ENCODE measurements at places on chromosomes 13 and 19.

- no peak for DNase-seq
These were observed 11.0 kb upstream of the ACOD1 start for GRCh38 chr13:76937281-76937820.

DNA sequence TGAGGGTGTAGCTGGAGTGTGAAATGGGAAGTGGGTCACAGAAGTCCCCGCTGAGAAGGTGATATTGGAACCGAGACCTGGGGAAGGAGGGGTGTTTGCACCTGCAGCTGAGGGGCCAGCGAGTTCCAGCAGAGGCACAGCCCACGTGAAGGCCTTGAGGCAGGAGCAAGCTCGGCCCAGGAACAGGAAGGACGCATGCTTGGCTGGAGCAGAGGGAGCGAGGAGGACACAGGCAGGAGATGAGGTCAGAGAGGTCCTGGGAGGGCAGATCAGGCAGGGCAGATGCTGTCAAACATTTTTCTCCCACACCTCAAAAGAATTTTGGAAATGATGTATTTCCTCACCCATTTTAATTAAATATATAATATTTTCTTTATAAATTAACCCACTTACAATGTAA lies 9.3 kb downstream of the ZNF415 start:
- no peak for DNase-seq

GRCh38 chr13:96527497-96527896 lies 437.6 kb downstream of the HS6ST3 start:
- peak; percentile 50 for DNase-seq

DNA sequence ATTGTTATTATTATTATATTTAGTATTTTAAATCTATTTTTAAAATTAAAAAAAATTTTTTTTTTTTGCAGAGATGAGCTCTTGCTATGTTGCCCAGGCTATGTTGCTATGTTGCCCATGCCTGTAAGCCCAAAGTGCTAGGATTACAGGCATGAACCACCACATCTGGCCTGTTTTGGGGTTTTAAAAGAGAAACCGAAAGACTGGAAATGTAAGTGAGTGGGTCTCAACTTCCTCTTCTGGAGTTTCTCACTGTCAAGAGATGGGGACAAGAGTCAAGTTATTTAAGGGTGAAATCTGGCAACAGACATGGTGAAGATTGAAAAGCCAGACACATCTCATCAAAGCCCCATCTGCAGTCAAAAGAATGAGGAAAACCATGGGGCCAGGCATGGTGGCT lies 4.2 kb upstream of the OR7G3 start:
- no peak for DNase-seq

DNA sequence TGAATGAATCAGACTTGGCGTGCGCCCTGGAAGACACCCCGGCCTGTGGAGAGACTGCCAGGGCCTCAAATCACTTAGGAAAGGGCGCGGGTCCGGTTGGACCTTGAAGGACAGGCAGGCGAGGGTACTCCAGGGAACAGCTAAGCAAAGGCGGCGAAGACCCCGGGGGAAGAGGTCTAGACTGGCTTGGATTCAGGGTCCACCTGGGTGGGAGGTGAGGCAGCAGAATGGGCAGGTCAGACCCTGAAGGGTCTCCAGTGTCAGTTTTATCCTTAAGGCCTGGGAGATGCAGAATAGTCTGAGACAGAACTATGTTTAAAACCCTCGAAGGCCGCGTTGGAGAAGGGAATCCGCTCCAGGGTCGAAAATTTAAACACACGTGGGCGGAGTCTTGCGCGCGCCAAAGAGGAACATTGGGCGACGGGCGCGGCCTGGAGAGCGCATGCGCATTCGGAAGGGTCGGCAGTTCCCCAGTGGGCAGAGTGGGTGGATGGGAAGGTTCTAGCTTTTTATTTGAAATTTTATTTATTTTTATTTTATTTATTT lies 567 bp upstream of the SMG9 start:
- peak; percentile 60 for DNase-seq

DNA sequence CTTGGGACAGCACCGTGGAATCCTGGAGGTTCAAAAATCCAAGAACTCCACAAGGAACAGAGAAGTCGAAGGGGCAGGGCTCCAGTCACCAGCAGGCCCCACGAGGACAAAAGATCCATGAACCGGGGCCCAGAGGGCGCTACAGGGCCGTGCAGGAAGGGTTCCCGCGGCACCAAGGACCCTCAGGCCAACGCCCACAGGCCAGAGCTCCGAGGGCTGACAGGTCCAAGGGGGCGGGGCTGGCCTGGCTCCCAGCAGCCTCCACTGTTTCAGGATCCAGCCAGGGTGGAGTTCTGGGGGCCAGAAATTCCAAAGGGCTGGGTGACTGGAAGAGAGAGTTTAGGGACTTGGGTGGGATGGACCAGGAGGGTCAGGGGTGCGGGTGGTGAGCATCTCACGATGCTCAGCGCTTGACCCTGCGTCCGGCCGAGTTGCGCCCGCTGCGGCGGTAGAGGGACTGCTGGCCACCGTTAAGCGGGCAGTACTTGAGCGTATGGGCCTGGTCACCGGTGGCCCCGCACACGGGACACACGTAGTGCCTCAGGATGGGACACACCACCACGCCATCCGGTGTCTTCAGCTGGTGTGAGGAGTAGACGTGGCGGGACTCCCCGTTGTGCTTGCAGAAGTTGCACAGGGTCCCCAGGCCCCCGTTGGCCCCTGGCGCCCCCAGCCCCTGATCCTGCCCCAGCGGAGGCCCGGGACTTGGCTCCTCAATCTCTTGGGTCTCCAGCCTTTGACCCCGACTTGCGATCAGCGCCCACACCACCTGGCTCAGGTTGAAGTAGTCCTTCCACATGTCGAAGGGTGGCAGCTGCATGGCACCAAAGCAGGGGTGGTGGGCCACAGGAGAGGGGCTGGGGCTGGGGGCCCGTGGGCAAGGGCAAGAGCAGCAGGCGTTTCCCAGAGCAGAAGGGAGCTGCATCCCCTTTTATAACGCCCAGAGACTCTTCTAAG lies at the start of gene NANOS2:
NANOS2 (minus strand) TSS at position 905 of the 957 bp plus-strand sequence; CDS start at position 820, 85 bp downstream.
- peak; percentile 53 for DNase-seq

GRCh38 chr13:109497917-109498316 lies 288.5 kb downstream of the IRS2 start:
- DNase-seq: peak; percentile 23

DNA sequence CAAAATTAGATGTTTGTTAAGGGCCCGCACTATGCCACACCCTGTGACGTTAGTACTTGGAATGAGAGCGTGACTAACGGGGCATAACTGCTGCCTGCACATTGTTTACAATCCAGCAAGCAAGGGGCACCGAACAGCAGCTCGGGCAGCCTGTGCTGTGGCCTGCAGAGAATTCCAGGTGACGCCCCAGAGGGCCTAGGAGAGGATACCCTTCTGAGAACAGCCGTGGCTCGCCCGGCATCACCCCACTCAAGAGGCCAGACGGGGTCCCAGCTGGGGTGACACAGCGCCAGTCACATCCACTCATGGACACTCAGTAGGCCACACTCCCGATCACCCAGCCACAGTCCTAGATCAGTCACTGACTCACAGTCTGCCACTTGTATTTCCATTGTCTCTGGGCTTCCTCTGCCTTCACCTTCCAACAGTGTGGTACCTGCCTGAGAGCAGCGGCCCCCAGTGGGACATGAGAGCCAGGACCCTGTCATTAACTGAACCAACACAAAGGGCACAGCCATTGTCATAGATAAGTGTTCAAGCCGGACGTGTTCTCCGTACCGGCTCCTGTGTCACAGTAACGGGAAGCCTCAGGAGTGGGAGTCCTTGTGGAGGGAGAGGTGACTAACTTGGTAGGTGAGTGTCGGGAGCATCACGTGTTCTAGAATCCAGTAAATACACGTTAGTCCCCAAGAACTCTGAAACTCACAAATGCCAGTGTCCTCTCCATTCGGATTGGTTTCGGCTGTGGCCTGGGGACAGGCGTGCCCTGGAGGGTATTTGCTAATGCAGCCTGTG lies 7.5 kb downstream of the ZNF331 start:
- no peak for DNase-seq

DNA sequence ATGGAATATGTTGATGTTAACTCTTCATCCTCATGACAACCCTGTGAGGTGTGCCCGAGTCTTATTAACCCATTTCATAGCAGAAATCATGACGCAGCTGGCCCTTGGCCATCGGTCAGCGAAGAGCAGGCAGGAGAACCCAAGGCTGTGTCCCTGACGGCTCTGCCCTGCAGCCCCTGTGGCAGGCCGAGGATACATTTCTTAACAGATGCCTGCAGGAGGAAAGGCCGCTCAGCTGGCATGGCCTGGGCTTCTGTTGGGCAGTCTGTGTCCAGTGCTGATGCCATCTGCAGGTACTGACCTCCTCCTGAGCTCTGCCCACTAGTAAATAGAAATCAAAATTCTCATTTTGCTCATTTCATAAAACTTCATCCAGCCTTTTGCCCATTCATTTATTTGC lies 35.4 kb upstream of the MCF2L start:
- DNase-seq: no peak

GRCh38 chr19:55474269-55475265 lies 1.9 kb upstream of the ZNF628 start:
- no peak for DNase-seq

DNA sequence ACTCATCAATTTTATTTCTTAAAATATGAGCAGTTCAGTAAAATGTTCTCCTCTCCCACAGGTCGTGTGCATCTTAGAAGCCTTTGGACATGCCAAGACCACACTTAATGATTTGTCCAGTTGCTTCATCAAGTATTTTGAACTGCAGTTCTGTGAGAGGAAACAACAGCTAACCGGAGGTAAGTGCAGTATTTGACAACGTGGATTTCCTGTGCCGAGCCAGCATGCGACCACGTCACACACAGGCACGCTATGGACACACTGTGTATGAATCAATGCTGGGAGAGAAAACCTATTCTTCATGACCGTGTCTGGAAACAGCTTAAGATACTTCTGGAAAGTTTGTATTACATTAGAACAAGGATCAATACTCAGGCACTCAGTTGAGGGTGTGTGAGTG lies 268.5 kb downstream of the MYO16 start:
- DNase-seq: no peak

DNA sequence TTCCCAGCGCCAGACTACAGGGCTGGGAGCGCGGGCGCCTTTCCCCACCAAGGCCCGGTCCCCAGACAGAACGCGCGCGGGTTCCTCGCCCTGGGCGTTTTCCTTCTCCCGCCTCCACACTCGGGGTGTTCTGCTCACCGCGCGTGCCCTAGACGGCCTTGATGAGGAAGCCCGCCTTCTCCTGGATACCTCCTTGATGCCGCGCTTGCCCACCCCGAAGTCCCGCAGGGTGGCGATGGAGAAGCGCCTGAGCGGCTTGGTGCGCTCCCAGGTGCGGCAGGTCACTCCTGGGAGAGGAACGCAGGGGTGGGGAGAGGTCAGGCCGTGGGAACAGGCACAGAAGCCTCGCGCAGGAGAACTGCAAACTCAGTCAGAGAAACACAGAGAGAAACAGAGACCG lies 34.8 kb downstream of the CYP2B6 start:
- DNase-seq: no peak

DNA sequence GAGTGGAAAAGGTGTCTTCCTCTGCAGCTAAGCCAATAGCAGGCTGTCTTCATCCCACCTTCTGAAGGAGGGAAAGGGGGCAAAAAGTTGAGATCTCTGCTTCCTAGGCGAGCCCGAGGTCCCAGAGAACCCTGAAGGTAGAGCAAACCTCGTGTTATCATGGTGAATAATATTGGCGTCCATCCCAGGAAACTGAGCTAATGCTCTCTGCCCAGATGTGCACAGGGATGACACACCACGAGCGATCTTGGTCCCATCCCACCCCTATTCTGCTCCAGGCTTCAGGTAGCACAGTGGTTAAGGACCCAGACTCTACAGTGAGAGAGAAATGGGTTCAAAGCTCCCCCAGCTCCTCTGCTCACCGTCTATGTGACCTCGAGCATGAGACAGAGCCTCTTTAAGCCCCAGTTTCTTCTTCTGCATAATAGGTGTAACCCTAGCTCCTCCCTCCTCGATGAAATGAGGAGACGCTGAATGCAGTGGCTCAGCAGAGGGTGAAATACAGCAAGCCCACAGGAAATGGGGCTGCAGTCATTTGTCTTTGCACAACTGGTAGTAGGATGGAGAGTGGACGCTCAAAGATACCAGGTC lies 9.9 kb upstream of the CEACAM20 start:
- DNase-seq: no peak

- no peak for DNase-seq
These were observed 11.0 kb downstream of the ZNF333 start for GRCh38 chr19:14700711-14701375.

- no peak for DNase-seq
These were observed 13.2 kb downstream of the KLK5 start for GRCh38 chr19:50939596-50939995.

- no peak for DNase-seq
These were observed 264.3 kb downstream of the FOXO1 start for GRCh38 chr13:40401911-40402776.

GRCh38 chr13:35086667-35087066 lies 144.6 kb downstream of the NBEA start:
- no peak for DNase-seq

GRCh38 chr13:71254384-71254783 lies 612.6 kb downstream of the DACH1 start:
- no peak for DNase-seq

GRCh38 chr13:66513728-66514127 lies 716.4 kb downstream of the PCDH9 start:
- peak; percentile 9 for DNase-seq

- DNase-seq: no peak
These were observed 124.7 kb upstream of the RNF113B start for GRCh38 chr13:98301721-98302120.

DNA sequence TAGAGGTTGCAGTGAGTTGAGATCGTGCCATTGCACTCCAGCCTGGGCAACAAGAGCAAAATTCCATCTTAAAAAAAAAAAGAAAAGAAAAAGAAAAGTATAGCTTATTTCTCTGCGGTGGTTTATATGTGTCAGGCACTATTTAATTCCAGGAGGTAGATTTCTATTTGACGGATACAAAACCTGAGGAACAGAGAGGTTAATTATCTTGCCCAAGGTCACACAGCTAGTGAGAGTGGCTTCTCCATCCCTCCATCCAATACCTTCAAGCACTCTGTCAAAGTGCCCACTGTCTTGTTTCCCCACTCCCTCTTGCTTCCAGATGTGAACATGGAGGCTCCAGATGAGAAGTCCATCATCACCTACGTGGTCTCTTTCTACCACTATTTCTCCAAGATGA lies 34.8 kb downstream of the SPTBN4 start:
- DNase-seq: no peak

GRCh38 chr13:49517461-49517860 lies 21.7 kb downstream of the PHF11 start:
- DNase-seq: no peak

- DNase-seq: no peak
These were observed 19.3 kb downstream of the CEACAM1 start for GRCh38 chr19:42508892-42509444.

DNA sequence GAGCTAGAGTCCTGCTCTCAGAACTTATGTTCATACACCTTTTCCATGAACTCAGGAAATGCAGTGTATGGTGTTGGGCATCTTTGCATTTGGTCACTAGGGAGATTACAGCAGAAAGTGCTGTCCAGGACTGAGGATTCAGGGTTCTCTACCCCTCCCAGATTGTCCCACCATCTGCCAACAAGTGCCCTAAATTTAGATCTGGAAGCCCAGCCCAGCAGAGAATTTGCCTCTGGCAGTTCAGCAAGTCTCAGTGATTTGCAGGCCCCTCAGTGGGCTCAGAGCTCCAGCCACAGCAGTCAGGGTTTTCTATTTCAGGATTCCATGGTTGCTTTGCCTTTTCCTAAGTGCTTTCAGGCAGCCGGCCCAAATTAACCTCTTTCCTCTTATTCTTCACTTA lies 23.4 kb downstream of the CNFN start:
- DNase-seq: no peak

- no peak for DNase-seq
These were observed 16.8 kb upstream of the AKAP8 start for GRCh38 chr19:15396436-15396835.
